CD8-positive, alpha-beta T cell (primary cell): ENCODE measurements at places on chromosomes 13 and 19.

GRCh38 chr19:8310342-8311055 is 2.3 kb upstream of the CD320 start:
- DNase-seq = no peak

DNA sequence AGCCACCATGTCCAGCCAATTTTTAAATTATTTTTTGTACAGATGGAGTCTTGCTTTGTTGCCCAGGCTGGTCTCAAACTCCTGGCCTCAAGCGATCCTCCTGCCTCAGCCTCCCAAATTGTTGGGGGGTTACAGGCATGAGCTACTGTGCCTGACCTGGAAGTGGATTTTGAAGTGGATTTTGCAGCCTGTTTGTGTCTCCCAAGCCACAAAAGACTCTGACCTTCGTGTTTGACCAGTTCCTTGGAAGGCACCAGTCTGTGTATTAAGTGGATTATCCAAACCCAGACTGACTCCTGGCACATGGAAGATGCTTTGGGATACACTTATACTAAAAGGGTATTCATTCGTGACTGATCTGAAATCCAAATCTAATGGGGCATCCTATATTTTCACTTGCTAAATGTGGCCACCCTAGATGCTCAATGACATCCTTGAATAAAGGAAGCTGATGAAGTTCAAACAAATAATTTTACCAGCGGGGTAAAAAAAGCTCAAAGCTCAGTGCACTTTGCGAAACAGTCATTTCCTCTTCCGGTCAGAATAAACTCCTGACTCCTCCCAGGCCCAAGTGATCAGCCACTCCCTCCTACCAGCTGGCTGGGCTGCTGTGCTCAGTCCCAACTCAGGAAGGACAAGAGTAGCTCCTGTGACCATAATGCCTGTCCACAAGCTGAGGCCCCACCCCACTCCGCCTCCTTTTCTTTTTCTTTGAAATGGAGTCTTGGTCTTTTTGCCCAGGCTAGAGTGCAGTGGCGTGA is 32.6 kb upstream of the GATAD2A start:
- DNase-seq = peak; percentile 60

DNA sequence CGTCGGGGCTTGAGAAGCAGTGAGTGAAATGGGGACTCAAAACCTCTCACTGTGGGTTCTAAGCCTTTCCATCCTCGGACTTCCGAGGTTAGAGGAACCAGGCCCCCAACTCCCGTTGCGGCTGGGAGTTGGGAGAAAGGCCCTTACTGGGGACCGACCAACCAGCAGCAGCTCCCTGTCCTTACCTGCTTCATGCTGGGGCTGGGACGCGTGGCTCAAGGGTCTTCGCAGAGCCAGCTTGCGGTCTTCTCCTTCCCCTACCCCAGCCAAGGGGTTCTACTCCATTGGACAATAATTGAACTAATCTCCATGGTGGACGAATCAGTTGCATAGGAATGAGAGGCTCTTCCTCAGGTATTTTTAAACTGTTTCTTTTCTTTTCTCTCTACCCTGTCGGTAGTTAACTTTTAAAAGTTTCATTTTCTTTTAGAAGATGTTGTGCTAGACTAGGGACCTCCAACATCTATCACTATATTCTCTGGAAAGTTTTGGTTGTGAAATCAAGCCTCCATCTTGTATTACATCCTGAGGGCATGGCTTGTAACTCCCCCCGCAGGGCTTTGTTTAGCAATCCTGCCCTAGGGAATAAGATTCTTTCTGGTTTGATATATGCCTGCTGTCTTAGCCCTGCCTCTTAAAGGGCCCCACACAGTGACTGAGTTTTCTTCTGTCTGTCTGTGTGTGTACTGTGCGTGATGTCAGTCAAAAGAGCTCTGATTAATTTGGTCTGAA is 1027.1 kb upstream of the PCDH9 start:
- no peak for DNase-seq

GRCh38 chr13:109955598-109955997 is 169.2 kb upstream of the IRS2 start:
- DNase-seq = no peak

DNA sequence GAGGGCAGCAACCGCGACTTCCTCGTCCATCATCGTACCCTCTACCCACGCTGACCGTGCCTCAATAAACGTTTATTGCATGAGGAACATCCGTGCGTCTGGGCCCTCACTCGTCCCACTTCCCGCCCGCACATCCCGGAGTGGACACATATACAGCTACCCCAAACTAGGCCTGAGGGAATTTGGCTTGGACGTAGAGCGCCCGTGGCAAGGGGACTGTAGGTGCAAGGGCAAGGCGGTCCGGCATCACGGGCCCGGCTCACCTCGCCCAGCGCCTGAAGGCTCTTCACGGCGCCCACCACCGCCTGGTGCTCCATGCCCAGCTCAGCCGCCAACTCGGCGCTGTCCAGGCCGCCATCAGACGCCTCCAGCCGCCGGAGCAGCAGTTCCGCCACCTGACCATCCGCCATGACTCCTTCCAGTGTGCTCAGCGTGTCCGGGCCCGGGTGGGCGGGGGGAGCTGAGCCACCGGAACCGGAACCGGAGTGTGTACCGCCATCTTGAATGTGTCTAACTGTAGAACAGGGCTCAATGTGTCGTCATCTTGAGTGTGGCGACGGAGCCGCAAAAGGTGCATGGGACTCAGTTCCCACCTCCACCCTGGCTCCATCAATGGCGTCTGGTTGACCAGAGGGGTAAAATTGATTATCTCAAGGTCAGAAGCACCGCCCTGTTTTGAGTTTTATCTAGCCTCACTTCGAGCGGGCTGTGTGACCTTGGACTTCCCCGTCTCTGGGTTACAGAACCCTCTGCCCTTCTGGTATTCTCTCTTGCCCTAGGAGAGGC is at the start of gene FARSA:
Gene FARSA, minus strand, starts transcription at position 425 of the 786 bp plus-strand sequence. Its CDS starts 15 bp downstream, at position 410.
- DNase-seq = peak; percentile 87

DNA sequence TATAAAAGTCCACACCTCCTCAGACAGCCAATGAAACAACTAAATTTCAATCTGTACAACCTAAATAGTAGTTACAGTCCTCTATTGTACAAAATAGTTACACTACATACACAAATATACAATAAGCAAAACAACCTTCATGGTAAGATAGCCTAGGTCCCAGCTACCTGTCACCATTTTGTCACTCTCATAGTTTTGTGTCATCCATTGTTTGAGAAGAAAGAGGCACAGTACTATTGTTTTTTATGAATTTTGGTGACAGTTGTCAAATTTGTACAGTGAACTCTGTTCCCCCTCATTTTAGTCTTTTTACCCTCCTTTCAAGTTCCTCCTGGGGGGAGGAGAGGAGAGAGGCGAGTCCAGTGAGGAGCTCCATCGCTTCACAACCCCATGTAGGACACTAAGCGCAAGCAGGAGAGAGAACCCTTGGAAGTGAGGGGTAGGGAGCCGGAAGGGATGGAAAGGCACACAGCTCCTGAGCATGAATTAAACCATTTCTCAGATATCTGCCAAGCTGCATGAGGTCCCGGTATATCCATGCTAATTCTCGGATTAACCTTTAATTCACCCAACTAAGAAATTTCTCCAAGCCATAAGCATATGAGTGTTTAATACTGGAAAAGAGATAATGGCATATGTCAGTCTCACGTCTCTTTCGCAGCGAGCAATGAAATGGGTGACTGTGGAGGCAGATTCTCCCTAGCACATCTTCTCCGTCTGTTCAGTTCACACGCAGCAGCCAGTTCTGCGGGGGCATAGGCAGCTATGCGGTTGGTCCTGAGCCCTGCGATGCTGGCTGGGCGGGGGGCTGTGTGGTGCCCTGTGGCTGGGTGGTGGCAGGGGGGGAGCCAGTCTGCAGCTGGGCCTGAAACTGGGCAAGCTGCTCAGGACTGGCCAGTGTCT is 60.5 kb downstream of the SERP2 start:
- DNase-seq = no peak

- no peak for DNase-seq
These were observed 83.2 kb downstream of the CCNA1 start for GRCh38 chr13:36515466-36515865.

DNA sequence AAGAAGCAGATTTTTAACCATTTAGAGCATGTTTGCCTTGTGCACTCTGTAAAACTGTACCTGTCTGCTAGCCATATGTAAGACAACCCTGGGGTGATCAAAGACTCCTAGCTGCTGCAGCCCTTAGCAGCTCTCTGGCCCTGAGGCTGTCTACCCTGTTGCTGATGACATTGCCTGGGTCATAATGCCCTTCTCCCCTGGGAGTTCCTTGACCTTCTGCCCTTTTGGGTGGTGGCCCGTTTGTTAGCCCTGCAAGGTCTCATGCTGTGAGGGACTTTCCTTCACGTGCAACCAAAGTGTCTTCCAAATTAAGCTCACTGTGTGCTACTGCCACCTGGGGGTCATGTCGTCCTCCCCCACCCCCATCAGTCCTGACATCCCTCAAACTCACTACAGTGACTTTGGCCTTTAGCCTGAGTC is 7.4 kb downstream of the GPC6 start:
- no peak for DNase-seq

DNA sequence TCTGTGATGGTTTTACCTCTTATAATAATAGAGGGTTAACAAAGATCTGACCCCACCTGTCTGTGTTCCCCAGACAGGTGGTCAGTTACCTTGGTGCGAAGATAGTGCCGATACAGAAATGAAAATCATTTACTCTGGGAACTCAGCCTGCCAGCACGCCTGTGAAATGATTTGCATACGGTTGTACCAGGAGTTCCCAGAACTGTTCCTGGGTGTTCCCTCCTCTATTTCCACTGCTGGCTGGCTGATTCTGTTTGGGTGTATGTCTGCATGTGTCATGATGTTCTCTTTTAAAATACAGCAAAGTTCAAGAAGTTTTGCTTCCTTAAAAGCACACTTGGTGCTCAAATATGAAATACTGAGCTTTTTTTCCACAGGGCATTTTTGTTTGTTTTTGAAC is 527.1 kb downstream of the FGF9 start:
- DNase-seq = no peak

- no peak for DNase-seq
These were observed 26.8 kb downstream of the ZNF627 start for GRCh38 chr19:11624069-11624463.

- DNase-seq = no peak
These were observed 16.9 kb downstream of the KCTD15 start for GRCh38 chr19:33813391-33814101.

DNA sequence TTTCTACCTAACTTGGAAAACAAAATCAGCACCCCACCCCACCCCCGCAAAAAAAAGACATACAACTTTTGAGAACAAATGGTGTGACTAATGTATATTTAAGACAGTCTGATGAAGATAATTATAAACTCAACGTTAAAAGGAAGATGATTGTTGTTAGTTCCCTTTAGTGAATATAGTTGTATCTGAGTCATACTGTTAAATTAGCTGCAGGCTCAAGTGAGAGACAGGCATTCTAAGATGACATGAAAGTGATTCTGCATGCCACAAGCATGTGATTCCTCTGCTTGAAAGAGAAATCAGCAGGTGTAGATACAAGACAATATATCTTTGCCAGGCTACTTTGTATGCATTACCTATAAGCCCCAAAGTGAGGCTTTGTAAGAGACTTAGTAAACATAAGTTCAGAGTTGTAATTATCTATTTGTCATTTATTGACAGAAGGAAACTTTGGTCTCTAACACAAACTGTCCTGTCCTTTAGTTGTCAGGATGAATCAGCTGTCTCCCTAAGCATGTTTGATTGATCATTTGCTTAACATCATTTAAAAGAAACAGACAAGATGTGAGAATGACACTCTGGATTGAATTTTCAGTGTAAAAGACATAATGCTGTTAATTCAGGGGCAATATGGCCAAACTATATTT is 319.4 kb upstream of the HTR2A start:
- no peak for DNase-seq

- DNase-seq = no peak
These were observed 19.2 kb upstream of the TOMM40 start for GRCh38 chr19:44871809-44872208.

DNA sequence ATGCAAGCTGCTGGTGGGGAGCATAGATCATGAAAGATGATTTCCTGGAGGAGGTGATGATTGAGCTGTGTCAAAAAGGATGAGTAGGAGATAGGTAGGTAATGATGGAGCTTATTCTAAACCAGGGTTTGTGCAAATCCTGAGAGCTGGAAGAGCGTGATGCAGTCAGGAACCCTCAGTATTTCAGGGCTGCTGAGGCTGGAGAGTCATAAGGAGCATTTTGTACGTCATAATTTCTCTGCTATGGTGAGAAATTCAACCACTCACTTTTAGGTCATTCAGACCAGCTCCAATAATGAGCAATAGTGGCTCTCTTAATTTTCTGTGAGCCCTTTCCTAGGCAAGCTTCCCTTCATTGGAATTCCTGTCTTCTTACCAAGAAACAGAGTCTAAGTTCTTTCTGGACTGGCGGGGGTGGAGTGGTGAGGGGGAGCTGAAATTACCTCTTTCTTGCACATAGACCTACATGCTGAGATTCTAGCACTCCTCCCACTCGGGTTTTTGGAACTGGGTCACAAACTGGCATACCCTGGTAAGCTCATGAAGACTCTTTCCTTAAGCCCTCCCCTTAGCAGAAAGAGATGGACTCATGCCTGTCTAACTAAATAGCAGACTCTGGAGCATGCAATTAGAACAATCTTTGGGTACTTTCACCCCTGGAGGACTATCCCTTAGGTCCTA is 62.2 kb upstream of the MYCBP2 start:
- DNase-seq = no peak

DNA sequence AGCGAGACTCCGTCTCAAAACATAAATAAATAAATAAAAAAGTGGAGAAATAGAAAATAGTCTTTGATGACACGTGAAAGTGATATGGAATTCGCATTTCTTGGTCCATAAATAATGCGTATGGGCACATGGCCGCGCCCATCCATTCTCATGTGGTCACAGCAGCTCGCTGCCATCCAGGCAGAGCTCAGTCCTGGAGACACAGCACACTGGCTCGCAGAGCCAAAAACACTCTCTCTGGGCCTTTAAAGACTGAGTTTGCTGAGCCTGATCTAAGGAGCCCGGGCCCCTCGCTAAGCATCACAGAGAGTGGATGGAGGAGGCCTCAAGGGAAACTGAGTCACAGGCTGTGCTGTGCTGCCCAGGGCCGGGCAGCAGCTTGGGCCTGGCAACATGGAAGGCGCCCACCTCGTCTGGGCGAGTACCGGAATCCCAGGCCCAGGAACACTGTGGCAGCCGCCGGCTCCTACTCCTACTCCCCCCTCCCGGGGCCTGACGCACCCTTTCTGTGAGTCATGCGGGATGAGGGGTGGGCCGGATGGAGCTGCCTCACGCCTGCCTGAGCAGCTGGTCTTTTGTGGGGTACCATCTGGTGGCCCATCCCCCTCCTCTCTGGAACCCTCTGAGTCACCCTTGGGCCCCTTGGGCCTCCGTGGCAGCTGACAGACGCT is 28.9 kb upstream of the CACTIN start:
- no peak for DNase-seq

DNA sequence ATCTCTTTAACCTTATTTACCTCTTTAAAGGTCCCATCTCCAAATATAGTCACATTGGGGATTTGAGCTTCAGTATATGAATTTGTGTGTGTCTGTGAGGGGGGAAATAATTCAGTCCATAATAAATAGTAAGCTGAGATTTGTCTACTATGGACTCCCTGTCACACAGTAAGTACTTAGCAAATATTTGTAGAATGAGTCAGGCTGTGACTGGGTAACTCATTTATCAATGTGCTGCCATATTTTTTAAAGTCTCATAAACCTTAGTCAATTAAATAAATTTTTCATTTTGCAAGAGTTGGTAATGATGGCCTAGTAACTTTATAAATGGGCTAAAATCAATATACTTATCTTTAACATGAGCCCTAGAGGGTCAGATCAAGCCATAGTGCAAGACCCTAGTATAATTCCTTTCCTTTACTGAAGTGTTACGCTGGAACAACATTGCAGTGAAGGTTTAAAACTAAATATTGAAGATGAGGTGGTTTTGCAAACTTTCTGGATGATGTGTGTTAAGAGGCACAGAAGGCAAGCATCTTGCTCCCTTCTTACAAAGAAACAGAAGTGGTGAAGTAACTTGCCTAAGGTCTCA is 305.1 kb downstream of the KCNRG start:
- DNase-seq = no peak

- no peak for DNase-seq
These were observed 13.7 kb upstream of the SOX1 start for GRCh38 chr13:112053167-112053743.
